ENCODE measurements at places on chromosomes 3 and 15.

- DNase-seq, result no peak
Measured at GRCh38 chr3:37346227-37347005, 172.0 kb upstream of the LRRFIP2 start.

DNA sequence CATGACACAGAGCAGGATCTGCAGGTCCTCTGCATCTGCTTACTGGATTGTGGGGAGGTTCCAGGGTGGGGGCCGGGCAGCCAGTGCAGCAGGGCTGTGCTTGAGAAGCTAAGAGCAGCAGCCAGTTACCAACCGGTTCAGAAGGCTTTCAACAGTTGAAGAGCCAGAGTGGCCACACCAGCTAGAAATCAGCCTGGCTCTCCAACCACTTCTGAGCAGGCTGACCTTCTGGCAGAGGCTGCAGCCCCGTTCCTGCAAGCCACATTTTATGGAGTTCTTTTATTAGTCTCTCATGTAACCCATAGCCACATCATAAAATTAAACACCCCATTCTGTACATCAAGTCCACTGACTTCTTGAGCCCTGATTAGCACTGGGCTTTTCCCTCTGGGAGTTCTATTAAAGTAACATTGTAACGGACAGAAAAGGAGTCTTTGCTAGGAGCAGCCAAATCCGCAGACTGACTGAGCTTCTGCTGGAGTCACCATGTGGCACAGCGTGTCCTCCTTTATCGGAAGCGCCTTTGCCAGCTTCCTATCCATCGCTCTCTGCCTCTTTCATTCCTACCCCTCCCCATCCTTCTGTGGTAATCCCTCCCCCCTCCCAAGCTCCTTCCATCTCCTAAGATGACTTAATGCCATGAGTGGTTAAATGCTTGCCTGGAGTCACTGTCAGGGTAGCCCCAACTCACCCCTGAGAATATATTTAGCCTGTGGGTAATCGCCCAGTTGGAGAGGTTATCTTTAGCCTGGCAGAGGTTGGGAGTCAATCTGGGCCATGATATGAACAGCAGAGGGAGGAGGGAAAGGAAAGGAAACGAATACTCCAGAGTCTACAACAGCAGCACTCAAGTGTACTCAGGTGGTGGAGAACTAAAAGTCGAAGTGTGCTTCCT is 138.5 kb upstream of the HES1 start:
- no peak for DNase-seq

- DNase-seq, result peak; percentile 27
Measured at GRCh38 chr3:142445816-142446254, 2.0 kb downstream of the XRN1 start.

- DNase-seq, result no peak
Measured at GRCh38 chr3:45123030-45123429, 23.1 kb downstream of the CDCP1 start.

DNA sequence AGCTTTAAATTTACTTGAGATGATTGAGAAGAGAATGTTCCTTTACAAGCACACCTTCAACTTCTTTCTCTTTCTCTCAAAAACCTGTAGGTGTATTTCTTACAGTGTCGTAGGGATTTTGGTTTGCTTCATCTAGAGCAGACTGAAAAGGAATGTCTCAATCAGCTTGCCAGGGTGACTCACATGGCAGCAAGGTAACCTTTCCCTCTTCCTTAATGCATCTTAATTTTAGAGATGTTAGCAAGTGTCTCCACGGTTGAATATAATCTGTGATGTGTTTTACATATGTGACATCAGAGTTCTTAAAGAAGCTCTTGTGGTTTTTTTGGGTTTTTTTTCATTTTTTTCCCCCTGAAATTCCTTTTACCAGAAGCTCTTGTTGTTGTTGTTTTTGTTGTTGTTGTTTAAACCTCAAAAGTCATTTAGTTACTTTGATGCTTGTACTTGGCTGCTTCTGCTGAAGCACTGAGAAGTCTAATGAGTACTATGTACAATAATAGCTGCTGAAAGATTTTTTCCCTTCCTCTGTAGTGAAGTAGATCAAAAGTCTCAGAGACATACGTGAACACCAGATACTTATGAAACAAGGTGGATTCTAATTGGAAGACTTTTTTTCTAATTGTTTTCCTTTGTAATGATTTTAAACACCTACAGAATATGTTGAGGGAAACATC is 83.1 kb downstream of the RETNLB start:
- DNase-seq, result no peak

DNA sequence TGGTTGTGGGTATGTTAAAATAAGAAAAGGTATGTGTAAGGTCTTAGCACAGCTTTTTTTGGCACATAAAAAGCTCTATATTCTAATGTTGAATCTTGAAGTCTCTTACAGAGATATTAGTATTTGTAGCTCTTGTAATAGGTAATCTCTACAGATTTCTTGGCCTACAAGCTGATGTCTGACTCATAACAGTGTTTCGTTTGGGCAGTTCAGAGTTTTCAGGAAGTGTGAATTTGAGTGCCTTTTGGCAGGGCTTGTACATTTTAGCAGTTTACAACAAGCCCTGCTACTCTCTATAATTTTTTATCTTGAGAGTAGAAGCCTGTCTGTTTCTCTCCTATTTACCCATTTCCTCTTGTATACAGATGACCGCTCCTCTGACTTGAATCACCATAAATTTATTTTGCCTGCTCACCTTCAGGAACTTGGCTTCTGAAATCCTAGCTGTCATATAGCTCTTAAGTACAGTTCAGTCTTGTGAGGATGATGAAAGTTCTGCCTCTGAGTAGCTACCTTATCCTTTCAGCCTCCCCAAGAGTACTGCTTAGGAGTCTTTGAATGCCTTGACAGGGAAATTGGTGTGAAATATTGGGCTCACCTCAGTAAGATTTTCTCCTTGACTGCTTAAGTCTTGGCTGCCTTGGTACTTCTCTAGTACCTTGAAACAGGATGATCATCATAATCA is 419.9 kb upstream of the RARB start:
- DNase-seq, result no peak

DNA sequence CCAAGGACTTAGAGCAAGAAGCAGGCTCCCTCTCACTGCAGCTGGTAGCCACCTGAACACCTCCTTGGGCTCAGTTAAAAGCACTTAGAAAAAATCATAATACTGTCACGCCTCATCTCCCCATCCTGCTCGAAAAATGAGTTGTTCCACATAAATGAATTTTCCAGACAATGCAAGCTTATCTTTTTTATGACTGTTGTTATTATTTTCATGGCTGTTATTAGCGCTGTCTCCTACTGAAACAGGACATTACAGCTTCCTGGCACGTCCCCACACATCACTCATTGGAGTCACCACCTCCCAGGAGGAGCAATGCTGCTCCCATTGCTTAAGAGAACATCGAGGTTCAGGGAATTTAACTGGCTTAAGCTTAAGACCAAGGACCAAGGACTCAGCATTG is 26.5 kb downstream of the CCDC33 start:
- DNase-seq, result no peak

Data from thymus (tissue), 14 donors.